ENCODE measurements at places on chromosomes 1 and 21.

GRCh38 chr1:186662752-186663151 is 17.5 kb downstream of the PTGS2 start:
- DNase-seq, result no peak

GRCh38 chr1:169089776-169090175 is 16.7 kb upstream of the ATP1B1 start:
- no peak for DNase-seq

GRCh38 chr21:46100426-46100825 is 2.5 kb downstream of the COL6A2 start:
- DNase-seq, result no peak

- DNase-seq, result no peak
These were observed 12.9 kb downstream of the PTAFR start for GRCh38 chr1:28163496-28164161.

- DNase-seq, result no peak
These were observed 19.3 kb downstream of the EPHB2 start for GRCh38 chr1:22729912-22730311.

GRCh38 chr1:65765631-65766030 is 27.1 kb upstream of the PDE4B start:
- no peak for DNase-seq

DNA sequence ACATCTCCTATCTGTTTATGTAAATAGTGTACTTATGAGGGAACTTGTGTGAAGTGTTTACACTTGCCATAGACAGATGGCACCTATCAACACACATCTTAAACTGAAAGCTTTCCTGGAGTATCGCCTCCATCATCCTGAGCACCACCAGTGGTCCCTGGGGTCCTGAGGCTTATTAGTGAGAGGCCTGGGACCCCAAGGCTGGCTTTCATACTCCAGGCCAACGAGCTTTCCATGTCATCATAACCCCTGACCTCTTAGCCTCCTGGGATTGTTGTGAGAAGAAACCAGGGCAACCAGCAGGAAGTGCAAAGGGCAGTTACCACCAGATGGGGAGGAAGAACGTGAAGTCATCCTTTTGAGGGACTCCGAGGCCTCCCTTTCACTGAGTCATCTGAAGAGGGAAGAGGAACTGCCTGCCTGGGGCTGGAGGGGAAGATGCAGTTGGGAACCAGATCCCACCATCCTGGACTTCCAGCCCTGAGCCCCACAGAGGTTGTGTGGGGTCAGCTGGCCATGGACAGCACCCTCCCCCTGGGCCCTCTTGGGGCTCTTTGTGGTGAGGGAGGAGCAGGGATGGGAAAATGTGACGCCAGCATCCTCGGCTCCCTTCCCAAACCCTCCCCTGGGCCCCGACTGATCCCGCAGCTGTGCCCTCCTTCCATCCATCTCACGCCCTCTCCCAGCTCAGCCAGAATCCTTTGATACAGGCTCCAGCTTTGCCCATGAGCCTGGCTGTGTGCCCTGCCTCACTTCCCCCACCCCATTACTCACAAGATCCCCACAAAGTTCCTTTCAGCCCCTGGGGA is 5.8 kb downstream of the INKA2 start:
- peak; percentile 60 for DNase-seq

DNA sequence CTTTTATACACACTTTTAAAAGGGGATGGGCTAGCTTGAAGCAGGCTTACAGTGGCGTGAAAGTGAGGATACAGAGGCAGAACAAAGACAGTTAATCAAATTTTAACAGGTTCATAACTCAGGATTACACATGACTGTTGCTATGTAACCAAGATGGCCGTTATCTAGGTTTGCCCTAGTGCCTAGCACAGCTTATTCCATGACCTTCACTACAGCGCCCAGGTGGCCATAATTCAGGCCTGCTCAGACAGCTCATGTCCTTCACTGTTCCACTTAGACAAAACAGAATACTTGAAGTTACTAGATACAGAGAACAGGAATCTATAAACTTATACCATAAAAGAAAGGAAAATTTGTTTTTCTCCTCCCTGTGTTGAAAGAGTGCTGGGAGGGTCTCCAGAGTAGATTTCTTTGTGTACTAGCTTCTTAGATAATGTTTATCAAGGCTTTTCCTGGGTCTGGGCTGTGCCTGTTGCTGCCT is 6.2 kb upstream of the SPRR2F start:
- DNase-seq, result no peak

- no peak for DNase-seq
These were observed 22.7 kb upstream of the ARF1 start for GRCh38 chr1:228059634-228060457.
